ENCODE measurements at places on chromosomes 13 and 19.

GRCh38 chr13:39815345-39816111 lies 160.1 kb downstream of the COG6 start:
- H3K36me3 ChIP-seq: no peaks in the 10 kb centered on the region
- no peak for DNase-seq
- no peaks in the 10 kb centered on the region for H3K27me3 ChIP-seq
- H3K27ac ChIP-seq: no peak overlapping the region
- H3K4me3 ChIP-seq: no peak overlapping the region
- no peaks in the 10 kb centered on the region for H3K4me1 ChIP-seq

DNA sequence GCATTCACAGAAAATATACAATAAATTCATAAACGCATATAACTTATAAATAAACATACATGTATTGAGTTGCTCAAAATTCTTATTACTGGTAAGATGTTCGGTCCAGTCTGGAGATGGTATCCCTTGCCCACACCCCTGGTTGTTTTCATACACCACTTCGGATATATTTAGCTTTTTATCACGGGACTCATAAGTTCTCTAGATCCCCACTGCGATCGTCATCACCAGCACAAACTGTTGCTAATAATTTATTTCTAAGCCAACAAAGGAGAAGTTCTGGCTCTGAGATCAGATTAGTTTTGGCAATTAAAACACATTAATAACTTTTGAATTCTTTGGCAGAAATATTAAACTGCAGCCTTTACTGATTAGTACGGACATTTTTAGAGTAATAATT lies 23.0 kb upstream of the SGCG start:
- H3K4me3 ChIP-seq: no peak overlapping the region
- DNase-seq: no peak
- H3K27me3 ChIP-seq: peaks cover 20% of the 10 kb centered on the region
- H3K4me1 ChIP-seq: peaks cover 2% of the 10 kb centered on the region
- no peaks in the 10 kb centered on the region for H3K36me3 ChIP-seq

- H3K36me3 ChIP-seq: no peaks in the 10 kb centered on the region
- DNase-seq: no peak
- no peak overlapping the region for H3K27ac ChIP-seq
- no peak overlapping the region for H3K4me3 ChIP-seq
These were observed 239.8 kb downstream of the COG6 start for GRCh38 chr13:39895254-39895653.

DNA sequence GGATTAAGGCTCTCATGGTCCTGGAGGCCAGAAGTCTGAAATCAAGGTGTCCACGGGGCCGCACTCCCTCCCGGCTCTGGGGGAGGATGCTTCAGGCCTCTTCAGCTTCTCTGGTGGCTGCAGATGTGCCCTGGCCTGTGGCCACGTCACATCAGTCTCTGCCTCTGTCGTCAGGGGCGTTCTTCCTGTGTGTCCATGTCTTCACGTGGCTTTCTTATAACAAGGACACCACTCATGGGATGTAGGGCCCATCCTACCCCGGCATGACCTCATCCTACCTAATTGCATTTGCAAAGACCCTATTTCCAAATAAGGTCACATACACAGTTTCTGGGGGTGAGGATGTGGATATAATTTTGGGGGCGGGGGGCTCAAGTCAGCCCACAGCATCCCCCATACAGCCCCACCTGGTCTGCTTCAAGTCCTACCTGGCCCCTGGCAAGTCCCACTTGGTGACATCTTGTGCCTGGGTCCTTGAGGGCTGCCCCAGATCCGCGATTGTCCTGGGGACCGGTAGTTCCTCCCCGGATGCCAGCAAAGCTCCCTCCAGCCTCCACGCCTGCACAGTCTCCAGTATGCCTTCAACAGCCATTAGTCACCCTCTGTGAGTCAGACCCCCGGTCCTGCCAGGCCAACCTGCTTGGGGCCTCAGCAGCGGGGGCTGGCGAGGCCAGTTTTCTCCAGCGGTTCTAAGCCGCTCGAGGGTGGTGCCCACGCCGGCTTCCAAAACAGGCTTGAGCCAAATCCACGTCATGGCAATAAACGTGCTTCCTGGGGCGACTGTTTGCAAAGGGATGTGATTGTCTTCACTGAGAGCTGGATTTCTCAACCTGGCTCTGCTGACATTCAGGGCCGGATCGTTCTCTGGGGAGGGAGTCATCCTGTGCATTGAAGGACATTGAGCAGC lies 32.2 kb downstream of the MYO9B start:
- no peak overlapping the region for H3K27ac ChIP-seq
- peaks cover 22% of the 10 kb centered on the region for H3K4me1 ChIP-seq
- H3K27me3 ChIP-seq: no peaks in the 10 kb centered on the region
- no peak for DNase-seq

- peaks cover 30% of the 10 kb centered on the region for H3K36me3 ChIP-seq
- DNase-seq: no peak
- H3K27me3 ChIP-seq: no peaks in the 10 kb centered on the region
- H3K4me3 ChIP-seq: no peak overlapping the region
- no peak overlapping the region for H3K27ac ChIP-seq
These were observed 5.9 kb downstream of the ZSCAN22 start for GRCh38 chr19:58332697-58333096.
